ENCODE measurements at places on chromosomes 2 and 18.

DNA sequence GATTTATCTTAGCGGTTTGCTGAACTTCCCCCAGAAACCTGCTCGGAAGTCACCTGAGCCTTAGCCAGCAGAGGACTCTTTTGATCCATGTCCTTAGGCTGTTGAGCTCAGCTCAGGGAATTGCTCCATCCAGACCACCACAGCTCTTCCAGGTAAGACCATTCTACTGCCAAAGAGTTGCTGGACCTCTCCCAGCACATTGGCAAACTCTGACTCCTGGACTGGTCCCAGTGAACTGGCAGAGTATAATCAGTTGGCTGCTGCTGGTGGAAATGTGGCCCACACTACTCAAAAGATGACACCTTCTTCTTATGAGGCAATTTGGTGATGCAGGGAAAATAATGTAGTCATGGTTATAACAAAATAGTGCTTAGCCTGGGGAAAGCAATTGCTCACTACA lies 308.8 kb upstream of the FIGN start:
- DNase-seq: no peak

GRCh38 chr2:88090446-88091283 lies 23.0 kb downstream of the SMYD1 start:
- DNase-seq: no peak

DNA sequence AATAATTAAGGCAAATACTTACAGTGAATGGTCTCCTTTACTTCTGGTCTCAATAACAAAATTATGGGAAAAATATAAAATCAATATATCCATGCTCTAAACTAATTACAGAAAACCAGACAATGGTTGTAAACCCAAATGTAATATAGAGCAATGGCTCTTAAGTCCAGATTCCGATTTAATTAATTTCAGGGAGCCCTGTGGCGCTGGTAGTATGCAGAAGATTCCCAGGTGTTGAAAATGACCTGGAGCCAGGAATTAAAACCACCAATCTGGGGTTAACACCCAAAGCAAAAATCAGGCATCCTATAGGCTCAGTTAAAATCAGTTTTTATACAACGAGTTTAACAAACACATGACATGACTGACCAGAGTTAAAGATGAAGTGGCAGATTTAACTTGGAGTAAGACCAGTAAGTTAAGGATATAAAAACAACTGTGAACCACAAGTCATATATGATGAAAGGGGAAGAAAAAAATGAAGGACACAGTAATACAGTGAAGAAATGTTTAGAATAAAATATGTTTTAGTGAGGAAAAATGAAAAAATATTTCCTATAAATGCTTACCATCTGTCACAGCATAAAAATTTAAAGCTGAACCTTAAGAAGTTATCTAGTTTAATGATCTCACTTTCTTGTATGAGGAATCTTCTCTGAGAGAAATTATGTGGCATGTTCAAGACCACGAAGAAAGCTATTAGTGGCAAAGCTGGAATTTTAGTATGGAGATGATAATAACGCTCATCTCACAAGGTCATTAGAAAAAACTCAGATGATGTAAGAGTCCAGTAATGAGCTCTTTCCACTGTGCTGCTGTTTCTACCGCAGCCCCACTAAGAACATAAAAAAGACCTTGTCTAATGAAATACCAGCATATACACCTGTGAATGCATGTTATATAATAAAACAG lies 45.8 kb upstream of the FLACC1 start:
- no peak for DNase-seq

GRCh38 chr2:172869861-172870260 lies 134.2 kb downstream of the RAPGEF4 start:
- DNase-seq: no peak

DNA sequence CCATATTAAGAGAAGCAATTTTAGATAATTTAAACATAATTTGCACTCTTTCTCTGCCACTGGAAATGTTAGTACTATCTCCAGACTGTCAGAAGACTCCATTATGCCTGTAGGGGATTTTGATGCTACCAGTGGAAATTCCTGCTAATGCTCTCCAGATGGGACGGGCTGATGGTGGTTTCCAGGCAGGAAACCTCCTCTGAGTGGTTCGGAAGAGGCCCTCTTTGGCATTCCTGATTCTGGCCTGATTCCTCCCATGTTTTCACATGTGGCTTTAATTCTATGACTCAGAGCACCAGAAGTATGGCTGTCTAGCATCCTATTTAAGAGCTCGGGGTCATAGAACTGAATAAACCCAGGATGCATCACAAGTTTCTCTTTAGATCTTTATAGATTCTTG lies 70.9 kb upstream of the ST6GAL2 start:
- DNase-seq: peak; percentile 78

Data from HS-27A (cell line).